ENCODE measurements at places on chromosomes 3 and 15.

- no peak overlapping the region for H3K4me3 ChIP-seq
- no peak overlapping the region for H3K27ac ChIP-seq
- no peaks in the 10 kb centered on the region for H3K27me3 ChIP-seq
- peaks cover 5% of the 10 kb centered on the region for H3K4me1 ChIP-seq
- no peak for DNase-seq
These were observed 171.7 kb downstream of the RORA start for GRCh38 chr15:61057376-61057775.

DNA sequence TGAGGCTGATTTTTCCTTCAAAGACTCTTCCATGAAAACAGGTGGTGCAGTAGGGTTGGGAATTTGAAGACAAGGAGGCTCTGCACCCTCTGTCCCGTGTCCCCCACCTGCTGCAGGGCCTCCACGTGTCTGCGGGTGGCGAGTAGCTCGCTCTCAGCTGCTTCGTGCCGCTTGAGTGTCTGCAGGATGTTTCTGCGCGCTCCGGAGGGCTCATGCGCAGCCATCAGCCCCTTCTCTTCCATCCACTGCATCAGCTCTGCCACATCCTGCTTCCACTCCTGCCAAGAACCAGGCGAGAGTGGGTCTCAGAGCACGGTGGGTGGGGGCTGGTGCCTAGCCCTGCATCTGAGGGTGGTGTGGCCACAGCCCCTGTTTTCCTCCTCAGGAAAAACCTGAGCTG lies 17.8 kb downstream of the SPTBN5 start:
- H3K36me3 ChIP-seq = no peaks in the 10 kb centered on the region
- H3K27me3 ChIP-seq = peaks cover 2% of the 10 kb centered on the region
- H3K27ac ChIP-seq = no peak overlapping the region
- no peak overlapping the region for H3K4me3 ChIP-seq

DNA sequence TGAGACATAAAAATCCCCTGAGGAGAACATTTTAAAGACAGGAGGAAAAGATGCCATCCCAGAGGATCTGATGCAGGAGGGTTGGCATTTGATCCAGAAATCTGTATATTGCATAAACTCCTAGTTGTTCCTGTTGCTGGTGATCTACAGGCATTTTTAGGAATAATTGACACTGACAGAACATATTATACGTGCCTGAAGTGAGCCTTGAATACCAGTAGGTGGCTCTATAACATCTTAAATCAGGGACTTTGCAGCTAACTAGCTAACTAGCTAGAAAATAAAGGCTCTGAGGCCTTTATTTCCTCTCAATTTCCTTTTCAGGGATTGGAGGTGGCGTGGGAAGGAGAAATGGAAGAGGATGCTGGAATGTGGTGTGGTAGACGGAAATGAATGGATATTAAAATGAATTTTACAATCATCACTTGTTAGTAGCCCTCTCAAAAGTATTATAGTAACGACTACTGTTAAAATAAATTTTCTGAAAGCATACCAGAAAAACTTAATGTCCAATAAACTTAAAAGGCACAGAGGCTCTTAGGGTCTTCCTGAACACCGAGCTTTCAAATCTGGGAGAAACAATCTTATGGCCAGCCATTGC lies 73.8 kb upstream of the ZBED2 start:
- peaks cover 10% of the 10 kb centered on the region for H3K36me3 ChIP-seq
- no peak for DNase-seq
- H3K27me3 ChIP-seq = no peaks in the 10 kb centered on the region
- H3K4me3 ChIP-seq = no peak overlapping the region

DNA sequence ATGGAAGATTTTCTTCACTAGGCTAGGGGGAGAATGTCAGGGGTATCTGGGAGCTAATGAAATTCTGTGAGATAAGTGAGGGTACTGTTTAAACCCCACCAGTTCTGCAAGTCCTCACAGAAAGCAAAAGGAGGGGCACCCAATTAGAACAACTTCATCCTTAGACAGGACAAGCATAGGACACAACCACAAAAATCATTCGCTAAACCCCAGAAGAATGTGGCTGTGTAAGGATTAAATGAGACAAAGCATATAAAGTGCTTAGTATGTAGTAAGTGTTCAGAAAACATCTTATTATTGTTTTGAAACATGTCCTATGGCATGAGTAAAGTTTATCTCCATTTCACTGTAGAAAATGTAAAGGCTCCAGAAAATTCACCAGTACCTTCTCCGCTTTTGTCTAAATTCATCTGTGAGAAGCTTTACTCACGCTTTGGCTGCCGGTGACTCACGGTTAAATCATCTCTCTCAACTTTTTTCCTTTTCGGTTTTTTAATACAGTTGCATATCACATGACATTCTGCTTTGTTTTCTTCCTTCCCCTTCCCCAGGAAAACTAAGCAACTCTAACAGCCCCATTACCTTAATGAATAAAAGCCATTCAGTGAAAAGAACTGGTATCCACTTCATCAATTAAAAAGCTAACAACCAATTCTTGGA lies 1.7 kb downstream of the CLRN1 start:
- H3K4me1 ChIP-seq = peaks cover 14% of the 10 kb centered on the region
- H3K4me3 ChIP-seq = no peak overlapping the region
- no peak overlapping the region for H3K27ac ChIP-seq
- peaks cover 6% of the 10 kb centered on the region for H3K27me3 ChIP-seq

DNA sequence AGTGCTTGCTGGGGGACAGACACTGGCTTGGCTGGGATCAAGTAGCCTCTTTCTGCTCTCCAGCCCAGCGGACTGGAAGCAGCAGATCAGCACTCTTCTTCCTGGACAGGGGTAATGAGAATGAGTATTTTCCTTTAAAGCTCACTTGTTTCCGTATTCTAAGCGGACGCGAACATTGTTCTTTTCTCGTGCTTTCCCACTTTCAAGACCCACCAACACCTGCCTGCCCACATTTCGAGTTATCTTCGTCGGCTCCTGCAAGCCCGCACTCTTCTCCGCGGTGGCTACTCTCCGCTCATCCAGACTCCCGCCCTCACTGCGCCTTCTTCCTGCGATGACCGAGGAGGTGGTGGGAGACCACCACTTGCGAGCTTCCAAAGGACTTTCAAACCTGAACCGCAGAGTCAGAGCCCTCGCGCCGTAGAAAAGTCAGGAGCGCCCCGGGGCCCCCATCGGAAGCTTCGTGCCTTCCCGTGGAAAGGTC lies 1.6 kb upstream of the PPM1L start:
- peaks cover 2% of the 10 kb centered on the region for H3K36me3 ChIP-seq
- H3K27me3 ChIP-seq = peaks cover 21% of the 10 kb centered on the region
- H3K4me1 ChIP-seq = peaks cover 32% of the 10 kb centered on the region
- peak overlapping the region; percentile 92 for H3K4me3 ChIP-seq
- H3K27ac ChIP-seq = peak overlapping the region; percentile 90
- DNase-seq = peak; percentile 24

DNA sequence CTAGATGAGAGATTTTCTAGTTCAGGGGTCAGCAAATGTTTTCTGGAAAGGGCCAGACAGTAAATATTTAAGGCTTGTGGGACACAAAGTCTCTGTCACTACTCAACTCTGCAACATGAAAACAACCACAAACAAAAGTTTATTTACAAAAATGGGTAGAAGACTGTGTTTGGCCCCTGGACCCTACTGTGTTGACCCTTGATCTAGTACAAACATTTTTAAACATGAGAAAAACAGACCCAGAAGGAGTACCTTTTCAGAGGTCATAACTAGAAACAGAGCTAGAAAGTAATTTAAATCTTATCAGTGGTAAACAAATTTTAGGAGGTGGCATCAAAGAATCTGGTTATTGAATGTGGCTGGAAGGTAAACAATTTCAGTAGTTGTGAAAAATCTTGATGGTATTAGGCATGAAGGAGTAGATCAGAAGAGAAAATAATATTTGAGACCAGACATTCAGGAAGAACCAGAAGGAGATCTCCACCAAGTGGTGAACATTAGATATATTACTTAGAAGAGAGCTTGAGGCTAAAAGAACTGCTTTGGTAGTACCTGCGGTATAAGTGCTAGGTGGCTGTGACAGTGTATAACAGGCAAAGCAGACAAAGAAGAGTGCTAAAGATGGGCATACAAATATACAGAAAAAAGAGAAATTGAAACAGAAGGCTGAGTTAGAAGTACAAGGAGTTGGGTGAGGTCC lies 101.7 kb downstream of the NR1I2 start:
- no peak for DNase-seq
- peaks cover 32% of the 10 kb centered on the region for H3K36me3 ChIP-seq
- H3K27ac ChIP-seq = no peak overlapping the region
- H3K4me3 ChIP-seq = no peak overlapping the region
- no peaks in the 10 kb centered on the region for H3K4me1 ChIP-seq

- no peaks in the 10 kb centered on the region for H3K27me3 ChIP-seq
- H3K36me3 ChIP-seq = peaks cover 12% of the 10 kb centered on the region
- peak overlapping the region; percentile 72 for H3K27ac ChIP-seq
- peaks cover 39% of the 10 kb centered on the region for H3K4me1 ChIP-seq
- DNase-seq = no peak
These were observed 26.8 kb downstream of the TRANK1 start for GRCh38 chr3:36918050-36918449.

GRCh38 chr3:176739159-176739558 lies 458.1 kb downstream of the TBL1XR1 start:
- H3K4me3 ChIP-seq = no peak overlapping the region
- H3K36me3 ChIP-seq = no peaks in the 10 kb centered on the region
- H3K27ac ChIP-seq = no peak overlapping the region
- no peak for DNase-seq
- H3K27me3 ChIP-seq = no peaks in the 10 kb centered on the region

DNA sequence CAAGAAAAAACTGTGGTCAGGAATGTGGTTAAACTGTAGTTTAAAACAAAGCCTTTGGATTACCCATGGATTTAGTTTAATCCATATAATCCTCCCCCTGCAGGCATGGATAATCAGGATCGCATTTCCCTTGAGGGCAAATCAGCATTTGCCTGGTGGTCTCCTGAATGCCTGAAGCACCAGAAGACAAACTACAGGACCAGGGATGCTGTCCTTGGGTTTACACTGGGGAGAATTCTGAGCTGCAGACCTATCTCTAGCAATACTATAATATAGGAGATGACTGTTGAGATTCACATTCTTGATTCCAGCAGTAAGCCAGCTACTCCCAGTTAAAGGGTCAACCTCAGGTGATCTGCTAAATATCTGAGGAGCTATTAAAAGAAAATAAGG lies 10.6 kb downstream of the PIK3CB start:
- no peaks in the 10 kb centered on the region for H3K27me3 ChIP-seq
- no peak overlapping the region for H3K4me3 ChIP-seq
- H3K4me1 ChIP-seq = peaks cover 3% of the 10 kb centered on the region
- peaks cover 3% of the 10 kb centered on the region for H3K36me3 ChIP-seq
- H3K27ac ChIP-seq = no peak overlapping the region
- no peak for DNase-seq
